Erythroblast (primary cell): ENCODE measurements at places on chromosomes 12 and 14.

GRCh38 chr12:24948420-24948756, 513 bp downstream of the BCAT1 start:
- peak; percentile 61 for DNase-seq

- peak; percentile 43 for DNase-seq
Measured at GRCh38 chr14:74910556-74910955, 12.5 kb downstream of the RPS6KL1 start.

GRCh38 chr12:13194401-13195110, 2.0 kb upstream of the EMP1 start:
- no peak for DNase-seq

GRCh38 chr12:92332552-92332951, 186.9 kb upstream of the BTG1 start:
- DNase-seq = no peak

- DNase-seq = no peak
Measured at GRCh38 chr14:58763210-58763609, 125.4 kb downstream of the DACT1 start.

DNA sequence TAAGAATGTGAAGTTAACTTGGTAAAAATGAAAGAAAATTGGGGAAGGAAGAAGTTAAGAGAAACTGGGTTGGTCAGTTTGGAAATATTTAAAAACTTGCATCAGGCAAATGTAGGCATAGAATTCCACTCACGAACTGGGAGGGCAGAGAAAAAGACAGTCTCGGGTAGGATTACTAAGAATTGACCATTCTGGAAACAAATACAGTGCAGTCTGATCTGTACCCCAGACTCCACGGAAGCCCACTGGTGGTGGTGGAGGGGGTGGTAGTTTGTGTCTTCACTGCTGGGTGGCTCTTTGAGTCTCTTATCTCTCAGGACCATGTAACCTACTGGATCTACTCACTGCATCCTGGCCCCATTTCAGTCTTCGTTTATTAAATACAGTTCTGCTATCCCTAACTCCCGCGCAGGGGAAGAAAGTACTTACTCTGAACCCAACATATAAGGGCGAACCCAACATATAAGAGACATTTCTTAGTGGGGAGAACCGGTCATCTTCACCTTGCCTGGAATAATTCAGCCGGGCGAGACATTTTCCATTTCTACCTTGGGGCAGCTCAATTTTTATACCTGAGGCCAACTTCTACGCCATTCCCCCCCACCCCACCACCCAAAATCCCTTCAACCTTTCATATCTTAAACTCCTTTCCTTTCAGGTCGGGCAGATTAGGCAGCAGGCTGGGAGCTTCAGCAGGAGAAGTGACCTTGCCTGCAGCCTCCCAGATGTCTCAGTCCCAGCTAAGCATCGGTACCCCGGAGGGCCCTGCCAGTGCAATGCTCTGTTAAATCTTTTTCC, 1.7 kb downstream of the SLC2A3 start:
- peak; percentile 67 for DNase-seq

DNA sequence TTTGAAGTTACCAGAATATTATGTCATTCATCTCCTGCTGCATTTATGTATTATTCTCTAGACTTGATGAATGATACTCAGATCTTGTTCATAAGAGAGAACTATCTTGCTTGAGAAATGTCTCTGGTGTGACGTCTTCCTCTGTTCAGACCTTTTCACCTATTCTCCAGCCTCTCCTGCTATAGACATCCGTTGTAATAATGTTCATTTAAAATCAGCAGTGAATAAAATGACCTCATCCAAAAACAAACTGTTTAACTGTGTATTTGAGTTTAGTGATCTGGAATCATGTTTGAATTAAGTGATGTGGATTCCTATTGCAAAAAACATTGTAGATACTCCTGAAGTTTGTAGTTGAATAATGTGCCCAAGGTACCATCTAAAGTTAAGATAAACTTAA, 487.1 kb downstream of the PCNX1 start:
- DNase-seq = no peak

GRCh38 chr12:117494833-117495655, 133.6 kb upstream of the NOS1 start:
- DNase-seq = no peak

- DNase-seq = no peak
Measured at GRCh38 chr14:105475269-105476096, 862 bp downstream of the CRIP2 start.

- DNase-seq = no peak
Measured at GRCh38 chr14:61300754-61301153, 19.6 kb upstream of the TMEM30B start.

- no peak for DNase-seq
Measured at GRCh38 chr12:47214771-47215170, 135.0 kb upstream of the AMIGO2 start.

- DNase-seq = no peak
Measured at GRCh38 chr14:23113431-23114119, 5.5 kb downstream of the CEBPE start.

DNA sequence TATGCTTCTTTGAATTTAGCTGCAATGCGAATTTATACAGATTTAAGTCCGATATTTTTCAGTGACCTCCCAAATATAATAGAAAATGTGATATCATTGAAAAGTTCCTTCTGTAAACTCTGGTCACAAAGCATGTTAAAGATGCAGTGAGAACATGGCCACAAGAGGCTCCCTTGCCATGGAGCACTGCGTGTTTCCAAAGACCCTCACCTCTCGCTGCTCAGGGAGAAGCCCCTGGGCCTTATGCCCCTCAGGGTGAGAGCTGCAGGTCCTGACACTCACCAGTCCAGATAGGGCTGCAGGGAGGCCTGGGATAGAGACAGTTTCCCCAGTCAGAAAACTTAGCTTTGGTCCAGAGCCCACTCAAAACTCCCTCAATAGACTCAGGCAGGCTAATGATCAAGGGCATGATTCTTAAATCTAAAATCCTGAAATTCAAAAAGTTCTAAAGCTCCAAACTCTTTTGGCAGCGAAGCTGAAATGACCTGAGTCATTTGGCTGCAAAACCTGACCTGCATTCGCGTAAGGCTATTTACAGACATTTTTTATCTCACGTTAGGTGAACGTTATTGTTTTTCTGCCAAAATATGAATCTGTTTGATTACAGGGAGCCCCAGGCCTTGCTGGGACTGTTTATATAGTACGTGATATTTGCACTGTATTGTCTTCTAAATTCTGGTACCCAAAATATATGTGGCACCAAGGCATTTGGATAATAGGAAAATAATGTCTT, 67.8 kb downstream of the CAPZA3 start:
- no peak for DNase-seq
